ENCODE measurements at places on chromosomes 3 and 15.

DNA sequence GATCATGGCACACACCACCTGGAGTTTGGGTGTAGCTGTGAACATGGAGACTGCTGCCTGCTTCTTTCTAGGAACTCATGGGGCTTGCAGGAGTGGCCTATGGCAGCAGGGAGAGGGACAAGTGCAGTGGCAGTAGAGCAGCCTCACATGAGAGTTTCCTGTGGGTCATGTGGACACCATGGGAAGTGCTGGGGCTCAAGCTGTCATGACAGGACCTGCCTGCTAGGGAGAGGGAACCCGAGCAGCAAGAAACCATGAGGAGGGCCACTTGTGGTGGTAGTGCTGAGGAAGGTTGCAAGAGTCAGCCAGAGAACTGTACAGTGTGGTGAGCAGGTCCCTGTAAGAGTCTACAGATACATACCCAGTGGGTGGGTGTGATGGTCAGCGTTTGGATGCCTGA lies 73.8 kb upstream of the MRPS22 start:
- DNase-seq: no peak

DNA sequence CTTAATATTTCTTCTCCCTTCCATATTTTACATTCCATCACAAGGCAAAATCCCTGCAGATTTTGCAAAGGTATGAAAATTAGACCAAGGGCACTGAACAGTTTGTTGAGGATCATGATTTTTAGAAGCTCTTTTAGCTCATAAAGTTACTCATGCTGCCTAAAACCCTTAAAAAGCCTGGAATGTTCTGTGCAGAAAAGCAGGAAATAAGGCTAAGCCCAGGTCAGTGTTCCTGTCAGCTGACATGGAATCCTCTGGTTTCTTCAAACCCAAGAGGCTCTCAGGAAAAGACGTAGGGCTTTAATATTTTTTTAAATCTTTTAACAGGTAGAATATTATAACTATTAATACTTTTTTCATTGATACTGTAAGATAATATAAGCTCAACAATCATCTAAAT lies 8.2 kb downstream of the CBLB start:
- DNase-seq: no peak

- DNase-seq: no peak
These were observed 165.2 kb upstream of the TPM1 start for GRCh38 chr15:62877276-62877857.

DNA sequence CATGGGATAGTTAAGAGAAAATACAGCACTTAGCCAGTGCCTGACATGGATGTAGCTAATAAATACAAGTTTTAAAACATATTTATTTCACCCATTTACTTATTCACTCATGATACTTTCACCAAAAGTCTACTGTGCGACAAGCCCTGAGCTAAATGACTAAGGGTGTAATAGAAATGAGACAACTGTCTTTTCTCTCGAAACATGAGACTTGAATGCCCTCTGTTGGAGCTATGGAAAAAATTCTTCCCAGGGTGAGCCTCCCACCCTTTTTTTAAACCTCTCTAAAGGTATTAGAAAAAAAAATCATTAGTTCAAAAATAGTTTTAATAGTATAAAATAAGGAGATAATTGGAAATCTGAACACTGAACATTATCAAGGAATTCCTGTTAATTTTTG lies 24.3 kb upstream of the RPL14 start:
- no peak for DNase-seq

DNA sequence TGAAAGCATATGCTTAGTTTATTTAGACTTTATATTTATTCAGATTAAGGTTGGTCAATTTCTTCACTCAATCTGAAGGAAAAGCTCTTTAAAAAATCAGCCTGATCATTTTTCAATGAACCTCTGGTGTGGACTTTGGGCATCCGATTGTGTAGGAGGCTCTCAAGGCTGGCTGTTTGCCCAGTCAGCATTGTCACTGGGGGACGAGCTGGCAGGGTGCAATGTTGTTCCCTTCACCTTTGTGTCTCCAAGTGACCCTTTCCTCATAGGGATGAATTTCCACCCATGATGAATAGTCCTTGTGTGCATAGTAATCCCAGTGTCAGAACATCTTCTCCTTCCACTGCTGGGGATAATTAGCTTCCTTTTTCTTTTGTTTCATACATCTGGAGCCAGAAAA lies 102.5 kb downstream of the CHRNA7 start:
- no peak for DNase-seq

DNA sequence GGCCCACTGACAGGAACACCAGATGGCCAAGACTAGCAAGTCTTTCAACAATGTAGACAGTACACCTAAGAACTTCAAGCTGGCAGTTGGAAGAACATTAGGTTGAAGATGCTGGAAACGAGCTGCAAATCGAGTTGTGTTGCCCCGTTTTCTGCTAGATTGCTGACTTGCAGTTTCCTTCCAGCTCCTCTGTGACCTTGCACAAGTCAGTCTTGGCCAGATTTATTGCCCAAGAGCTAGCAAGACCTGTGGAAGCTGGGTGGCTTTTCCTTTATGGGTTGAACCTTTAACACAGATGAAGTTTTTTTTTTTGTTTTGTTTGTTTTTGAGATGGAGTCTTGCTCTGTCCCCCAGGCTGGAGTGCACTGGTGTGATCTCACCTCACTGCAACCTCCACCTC lies 2.9 kb upstream of the RBM6 start:
- DNase-seq: no peak
